Stimulated activated naive CD8-positive, alpha-beta T cell treated with anti-CD3 and anti-CD28 coated beads, Interleukin-15, Interleukin-2, amounts not matched to agents 100 U/mL and 50 U/mL, for 24 hours (primary cell): ENCODE measurements at places on chromosomes 4 and X.

- no peak for DNase-seq
Observed at GRCh38 chr4:95693594-95693993, 144.8 kb upstream of the UNC5C start.

DNA sequence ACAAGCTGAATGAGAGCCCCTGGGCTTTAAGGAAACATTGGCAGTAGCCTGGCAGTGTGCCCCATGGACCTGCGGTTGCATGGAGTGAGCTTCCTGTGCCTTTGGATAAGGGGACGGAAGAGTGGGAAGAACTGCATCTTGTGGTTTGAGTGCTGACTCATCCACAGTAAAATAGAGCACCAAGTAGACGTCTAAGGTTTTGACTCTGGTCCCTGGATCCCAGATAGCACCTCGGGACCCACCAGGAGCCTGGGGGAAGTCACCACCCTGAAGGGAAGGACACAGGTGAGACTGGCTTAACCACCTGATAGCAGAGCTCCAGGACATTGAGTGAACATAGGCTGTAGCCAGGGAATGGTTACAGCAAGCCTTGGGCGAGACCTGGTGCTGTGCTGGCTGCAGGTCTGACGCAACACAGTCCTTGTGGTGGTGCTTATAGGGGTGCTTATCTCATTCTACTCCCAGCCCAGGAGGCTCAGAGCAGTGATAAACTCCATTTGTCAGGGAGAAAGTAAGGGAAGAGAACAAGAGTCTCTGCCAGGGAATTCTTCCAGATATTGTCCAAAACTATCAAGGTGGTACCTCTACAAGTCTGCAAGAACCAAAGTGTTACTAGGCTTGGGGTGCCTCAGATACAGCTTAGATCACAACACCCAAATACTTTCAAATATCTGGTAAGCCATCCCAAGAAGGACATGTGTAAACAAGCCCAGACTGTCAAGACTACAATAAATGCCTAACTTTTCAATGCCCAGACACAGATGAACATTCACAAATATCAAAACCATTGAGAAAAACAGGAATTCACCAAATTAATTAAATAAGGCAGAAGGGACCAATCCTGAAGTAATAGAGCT is 123.6 kb upstream of the TET2 start:
- DNase-seq, result no peak

GRCh38 chr4:8912089-8912455 is 40.4 kb upstream of the HMX1 start:
- no peak for DNase-seq

DNA sequence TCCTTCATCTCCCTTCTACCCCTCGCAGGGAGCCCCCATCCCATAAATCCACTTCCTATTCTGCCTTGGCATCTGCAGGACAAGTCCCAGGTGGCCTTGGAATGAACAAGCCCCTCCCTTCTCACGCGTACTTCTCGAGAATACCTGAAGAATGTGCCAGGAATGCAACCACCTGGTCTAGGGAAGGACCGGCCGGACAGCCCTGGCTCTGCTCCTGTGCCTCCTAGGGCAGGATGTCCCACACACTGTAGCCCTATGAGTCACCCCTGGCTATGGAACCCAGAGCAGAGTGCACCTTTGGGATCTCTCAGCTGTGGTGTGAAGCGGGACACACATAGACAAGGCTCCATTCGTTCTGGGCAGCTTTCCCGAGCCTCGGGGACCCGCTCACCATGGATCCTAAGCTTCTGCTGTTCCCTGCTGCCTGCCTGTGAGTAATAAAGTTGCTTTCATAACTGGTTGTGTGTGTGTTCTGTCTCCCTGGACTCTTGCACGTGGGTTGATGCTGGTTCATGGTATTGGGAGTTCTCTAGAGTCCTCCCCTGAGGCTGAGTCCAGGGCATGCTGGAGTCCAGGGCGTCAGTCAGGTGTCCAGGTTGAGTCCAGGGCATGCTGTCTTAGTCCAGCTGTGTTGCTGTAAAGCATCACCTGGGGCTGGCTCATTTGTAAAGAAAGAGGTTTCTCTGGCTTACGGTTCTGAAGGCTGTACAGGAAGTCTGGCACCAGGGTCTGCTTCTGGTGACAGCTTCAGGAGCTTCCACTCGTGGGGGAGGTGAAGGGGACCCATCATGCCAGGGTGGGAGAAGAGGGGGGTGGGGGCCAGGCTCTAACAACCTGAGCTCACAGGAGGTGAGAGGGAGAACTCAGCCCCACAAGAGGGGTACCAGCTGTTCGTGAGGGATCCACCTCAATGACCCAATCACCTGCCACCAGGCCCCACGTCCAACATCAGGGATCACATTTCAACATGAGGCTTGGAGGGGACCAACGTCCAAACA is 7.4 kb upstream of the PDE6B start:
- no peak for DNase-seq

- DNase-seq, result no peak
Observed at GRCh38 chr4:623914-624566, 1.3 kb upstream of the PDE6B start.
